ENCODE measurements at places on chromosomes 4 and X.

GRCh38 chr4:76174216-76174615, 26.0 kb upstream of the NUP54 start:
- DNase-seq: no peak

GRCh38 chr4:99860521-99860920, 33.7 kb downstream of the LAMTOR3 start:
- DNase-seq: no peak

DNA sequence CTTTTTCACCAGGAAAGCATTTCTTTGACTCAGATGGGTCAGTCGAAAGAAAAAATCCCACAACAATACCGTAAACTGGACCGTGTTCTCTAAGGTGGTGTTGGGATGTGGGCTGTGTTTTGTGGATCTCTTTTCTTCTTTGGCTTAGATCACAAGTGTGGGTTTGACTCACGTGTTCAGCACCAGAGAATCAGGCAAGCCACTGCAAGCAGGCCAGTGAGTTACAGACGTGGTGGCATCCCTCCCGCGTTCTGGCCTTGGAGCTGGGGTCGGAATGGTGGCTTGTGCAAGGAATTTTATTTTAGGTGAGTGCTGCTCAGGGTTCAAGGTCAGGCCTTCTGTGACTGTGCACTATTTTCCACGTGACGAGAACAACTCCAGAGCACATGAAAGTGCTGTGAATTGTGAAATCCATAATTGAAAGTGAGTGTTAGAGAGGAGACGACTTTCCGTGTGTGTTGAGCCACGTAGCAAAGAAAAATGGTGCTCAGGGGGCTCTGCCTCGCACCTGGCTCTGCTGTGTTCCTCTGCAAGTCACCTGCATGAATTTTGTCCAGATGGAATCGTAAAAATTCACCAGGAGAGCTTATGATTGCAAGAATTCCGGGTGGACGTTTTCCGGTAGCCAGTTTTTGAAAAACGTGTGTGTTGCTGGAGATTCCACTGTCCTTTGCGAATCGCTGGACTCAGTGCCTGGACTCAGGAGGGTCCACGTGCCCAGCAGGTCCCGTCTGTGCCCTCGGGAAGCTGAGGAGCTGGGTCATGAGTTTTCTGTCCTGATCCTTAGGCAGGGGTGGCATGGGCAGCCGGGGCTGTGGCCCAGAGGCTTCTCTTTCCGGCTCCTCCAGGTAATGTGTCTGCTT, 33.6 kb upstream of the HGFAC start:
- no peak for DNase-seq

DNA sequence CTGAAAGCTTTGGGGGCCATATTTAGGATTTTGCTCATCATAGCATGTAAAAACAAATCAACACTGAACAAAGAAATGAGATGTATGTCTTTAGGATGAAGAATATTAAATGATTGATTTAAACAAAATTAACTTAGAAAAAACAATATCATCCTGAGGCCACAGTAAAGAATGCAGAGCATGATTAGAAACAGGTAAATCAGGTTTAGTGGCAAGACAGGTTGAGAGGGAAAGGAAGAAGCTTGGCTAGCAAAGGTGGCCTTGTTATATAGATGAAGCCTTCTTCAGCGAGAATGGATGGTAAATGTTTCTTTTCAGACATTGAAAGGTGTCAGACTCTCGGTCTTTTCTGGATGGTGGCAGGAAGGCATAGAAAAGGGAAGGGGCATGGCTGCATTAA, 11.9 kb upstream of the MAGEB16 start:
- DNase-seq: no peak

DNA sequence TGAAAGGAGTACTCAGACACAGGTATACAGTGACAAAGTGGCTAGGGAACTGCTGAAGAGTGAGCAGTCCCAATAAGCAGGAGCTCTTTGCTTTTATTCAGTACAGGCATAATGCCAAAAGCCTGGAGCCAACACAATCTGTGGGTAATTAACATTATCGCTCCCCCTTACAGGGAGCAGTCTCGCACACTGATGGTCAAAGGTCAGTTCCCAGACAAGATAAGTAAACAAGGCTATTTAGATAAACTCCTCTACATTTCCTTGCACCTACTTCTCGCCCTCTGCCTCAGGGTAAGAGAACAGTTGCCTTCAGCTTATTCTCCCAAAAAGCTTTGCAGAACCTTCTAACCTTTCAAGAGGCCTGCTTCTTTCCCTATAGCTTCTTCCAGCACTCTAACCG, 73.9 kb upstream of the TAF9B start:
- DNase-seq: no peak

DNA sequence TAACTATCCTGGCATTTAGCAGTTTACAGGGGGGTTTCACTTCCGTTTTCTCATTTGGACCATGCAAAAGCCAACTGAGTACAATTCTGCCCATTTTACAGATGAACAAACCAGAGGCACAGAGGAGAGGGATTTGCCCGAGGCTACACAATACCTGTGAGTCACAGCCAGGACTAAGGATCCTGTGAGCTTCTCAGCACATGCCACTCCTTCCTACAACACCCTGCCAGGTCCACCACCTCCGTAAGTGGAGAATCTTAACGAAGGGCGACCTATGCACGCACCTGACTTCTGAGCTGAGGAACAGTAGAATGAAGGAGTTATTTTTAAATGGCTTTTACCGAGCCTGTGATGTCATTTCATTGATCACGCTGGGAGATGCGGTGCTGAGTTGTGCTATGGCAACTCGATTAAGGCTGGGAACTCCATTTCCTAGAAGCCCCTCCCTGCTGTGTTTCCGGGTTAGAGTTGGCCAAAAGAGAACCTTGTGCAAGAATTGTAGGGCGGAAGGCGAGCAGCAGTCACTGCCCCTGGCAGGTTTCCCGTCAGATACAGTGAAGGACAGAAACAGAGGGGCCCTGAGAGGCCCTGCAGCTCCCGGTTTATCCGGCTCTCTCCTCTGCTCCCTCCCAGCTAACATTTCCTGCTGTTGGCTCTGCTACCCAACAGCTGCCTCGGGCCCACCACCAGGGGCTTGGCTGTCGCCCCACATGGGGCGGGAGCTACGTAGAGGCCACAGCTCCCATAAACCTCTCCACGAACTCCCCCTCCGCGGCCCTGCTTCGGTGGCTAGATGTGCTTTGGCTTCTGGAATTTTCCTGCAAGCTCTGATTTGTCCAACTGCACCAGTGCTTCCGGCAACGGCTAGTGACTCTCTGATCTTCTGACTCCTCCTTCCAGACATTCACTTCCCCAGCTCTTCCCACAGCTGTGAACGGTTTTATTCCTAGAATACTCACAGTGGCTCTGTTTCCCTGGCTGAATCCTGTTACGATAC, 75.1 kb upstream of the USP9X start:
- peak; percentile 80 for DNase-seq

DNA sequence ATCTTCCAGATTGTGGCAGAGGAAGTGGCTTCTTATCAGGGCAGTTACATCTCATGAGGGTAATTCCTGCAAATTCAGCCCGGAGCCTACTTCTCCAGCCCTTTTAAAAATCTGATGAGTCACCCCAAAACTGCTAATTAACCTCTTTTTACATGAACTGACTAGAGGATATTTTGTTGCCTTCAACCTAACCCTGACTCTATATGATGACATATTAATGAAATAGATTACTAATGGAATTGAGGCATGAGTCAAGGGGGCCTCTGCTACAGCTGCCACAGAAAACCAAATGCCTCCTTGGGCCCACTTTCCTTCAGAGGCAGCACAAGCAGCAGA, 72.5 kb downstream of the QRFPR start:
- DNase-seq: no peak

DNA sequence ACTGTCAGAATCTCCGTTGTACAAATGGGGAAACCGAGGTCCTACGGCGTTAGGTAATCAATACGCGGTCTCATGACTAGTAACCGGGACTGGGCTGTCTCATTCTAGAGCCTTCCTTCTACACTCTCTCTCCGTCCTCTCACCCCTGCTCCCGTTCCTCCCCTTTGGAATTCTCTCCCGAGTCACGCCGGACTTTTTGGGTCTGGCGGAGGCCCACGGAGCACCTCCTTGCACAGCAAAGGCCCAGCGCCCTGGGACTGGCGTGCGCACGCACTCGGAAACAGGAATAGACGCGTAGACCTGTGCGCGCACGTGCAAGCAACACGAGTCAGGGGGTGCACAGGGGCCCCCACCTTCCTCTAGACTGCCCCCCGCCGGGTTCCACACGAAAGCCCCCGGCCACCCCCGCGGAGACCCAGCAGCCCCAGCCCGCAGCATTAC, 361 bp downstream of the QDPR start:
- peak; percentile 38 for DNase-seq

DNA sequence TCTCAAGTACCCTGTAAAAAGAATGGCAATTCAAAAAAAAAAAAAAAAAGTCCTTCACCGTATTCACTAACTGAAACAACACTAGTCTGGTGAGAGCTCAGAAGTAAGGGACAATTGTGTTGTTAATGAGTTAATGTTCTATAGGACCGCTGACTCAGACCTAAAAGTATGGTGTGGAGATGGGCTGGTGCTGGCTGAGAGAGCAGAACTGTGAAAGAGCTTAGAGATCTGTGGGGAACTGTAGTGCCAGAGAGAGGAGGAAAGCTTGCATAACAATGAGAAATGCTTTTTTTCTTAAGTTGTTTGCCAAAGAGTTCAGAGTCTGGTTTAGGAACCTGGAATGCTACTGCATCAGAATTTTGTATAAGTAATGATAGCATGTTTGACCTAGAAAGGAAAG, 65.1 kb downstream of the LHFPL1 start:
- no peak for DNase-seq

GRCh38 chrX:17413228-17413627, 38.2 kb downstream of the NHS start:
- no peak for DNase-seq

DNA sequence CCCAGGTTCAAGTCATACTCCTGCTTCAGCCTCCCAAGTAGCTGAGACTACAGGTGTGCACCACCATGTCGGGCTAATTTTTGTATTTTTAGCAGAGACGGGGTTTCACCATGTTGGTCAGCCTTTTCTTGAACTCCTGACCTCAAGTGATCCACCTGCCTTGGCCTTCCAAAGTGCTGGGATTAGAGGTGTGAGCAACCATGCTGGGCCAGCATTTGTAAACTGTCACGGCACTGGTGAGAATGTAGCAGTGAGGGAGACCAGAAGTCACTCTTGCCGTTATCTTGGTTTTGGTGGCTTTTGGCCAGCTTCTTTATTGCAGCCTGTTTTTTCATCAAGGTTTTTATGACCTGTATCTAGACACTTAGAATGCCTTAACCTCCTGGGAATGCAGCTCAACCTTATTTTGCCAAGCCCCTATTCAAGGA, 22.4 kb downstream of the PCDH18 start:
- DNase-seq: peak; percentile 60

DNA sequence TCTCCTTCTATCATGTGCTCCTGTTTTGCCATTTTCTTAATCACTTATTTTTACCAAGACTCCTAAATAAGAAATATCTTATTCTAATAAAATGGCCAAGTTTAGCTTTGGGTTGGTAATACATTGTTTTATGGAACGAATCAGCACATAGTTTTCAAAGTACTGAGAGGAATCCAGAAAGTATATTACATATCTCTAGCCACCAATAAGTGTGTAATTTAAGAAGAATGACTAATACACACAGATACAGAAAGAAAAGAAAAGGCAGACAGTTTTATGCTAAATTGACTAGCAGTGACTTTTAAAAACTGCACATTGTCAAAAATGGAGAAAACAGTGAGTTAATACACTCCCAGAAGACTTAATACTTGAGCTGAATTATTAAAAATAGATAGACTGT, 167.0 kb upstream of the IL15 start:
- no peak for DNase-seq

- no peak for DNase-seq
These were observed 140.0 kb downstream of the HHIP start for GRCh38 chr4:144785961-144786360.

GRCh38 chr4:146244496-146244895, 30.2 kb downstream of the REELD1 start:
- DNase-seq: no peak

- no peak for DNase-seq
These were observed 75.5 kb downstream of the NAF1 start for GRCh38 chr4:163090997-163091684.

- no peak for DNase-seq
These were observed 13.5 kb upstream of the GBA3 start for GRCh38 chr4:22678940-22679854.

GRCh38 chr4:144223661-144224060, 83.1 kb upstream of the GYPA start:
- no peak for DNase-seq

DNA sequence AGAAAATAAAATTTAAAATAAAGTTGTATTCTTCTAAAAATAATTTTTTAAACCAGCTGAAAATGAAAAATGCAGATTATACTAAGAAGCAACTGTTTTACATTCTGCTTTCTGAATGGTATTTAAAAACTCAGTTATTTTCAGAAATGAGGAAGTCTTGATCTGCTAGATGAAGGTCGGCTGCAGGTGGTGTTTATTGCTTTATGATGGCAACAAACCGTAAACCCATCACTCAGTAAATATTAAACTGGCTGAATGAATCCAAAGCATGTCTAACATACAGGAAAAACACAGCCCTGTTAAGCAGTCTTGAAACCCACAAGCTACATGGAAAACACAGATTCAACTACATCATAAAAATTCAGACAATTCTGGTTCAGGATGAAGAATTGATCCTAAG, 29.3 kb downstream of the DYNLT3 start:
- no peak for DNase-seq

GRCh38 chrX:19127649-19128168, 5.4 kb upstream of the ADGRG2 start:
- peak; percentile 2 for DNase-seq

- DNase-seq: peak; percentile 41
These were observed 28.3 kb upstream of the CFAP299 start for GRCh38 chr4:80307183-80307735.

DNA sequence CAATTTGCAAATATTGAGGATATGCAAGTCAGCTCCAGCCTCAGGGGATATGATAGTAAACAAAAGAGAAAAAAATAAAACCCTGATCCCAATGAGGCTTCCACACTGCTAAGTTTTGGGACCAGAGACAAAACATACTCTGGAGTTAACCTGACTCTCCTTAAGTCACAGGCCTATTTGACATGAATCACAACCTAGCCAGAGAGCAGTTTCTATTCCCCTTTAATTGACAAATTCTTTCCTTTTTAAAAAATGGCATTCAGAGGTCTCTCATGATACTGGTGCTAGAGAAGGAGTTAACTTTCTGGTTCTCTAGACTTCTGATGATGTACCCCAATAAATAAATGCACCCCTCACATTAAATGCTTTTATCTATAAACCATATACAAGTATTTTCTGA, 8.8 kb downstream of the ACSL1 start:
- DNase-seq: no peak

DNA sequence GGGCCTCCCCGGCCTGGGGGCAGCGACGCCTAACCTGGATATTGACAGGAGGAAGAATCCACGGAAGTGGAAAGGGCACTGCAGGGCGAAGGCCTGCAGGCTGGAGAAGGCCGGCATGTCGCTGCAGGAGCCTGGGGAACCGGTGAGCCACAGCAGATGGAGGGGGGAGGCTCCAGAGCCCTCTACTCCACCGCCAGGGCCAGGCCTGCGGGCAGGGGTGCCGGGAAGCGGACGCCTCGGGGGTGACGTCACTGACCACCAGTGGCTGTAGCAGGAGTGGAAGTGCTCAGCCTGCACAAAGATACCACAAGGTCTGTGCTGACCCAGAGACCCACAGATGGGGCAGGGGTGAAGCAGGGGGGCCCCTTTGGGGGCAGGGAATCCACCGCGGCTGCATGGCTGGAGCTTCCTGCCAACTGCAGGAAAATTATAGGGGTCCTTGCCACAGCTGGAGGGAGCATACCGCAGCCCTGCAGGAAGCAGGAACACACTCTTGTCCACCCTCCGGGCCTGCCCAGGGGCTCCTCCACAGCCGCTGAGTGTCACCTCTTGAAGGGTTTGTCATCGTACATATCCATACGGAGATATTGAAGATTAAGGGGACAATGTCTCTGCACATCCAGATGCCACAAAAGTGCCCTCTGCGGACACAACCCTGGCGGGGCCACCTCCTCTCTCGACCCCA, 7.6 kb upstream of the HTRA3 start:
- no peak for DNase-seq

Measured in brain microvascular endothelial cell (primary cell).